Thoracic aorta endothelial cell (primary cell): ENCODE measurements at places on chromosomes 2 and 18. TPM values are rescaled to one million over a fixed set of nuclear protein-coding genes. Genes with fewer than 3 reads are reported as not detected.

The SLC30A3 gene
- 0.36 TPM in 1 of 2 replicates, not detected in the other for total RNA-seq

The PAIP2B gene
- total RNA-seq, result 0.53 and 1.2 TPM in 2 replicates

The C2orf80 gene
- total RNA-seq, result not detected in 2 replicates

The UGT1A5 gene
- not detected in 2 replicates for total RNA-seq

The TMX3 gene
- total RNA-seq, result 139 and 141 TPM in 2 replicates

The ERFE gene
- 0.79 and 1.2 TPM in 2 replicates for total RNA-seq

The RAPGEF4 gene
- total RNA-seq, result 4.5 and 11.6 TPM in 2 replicates

The CRYGC gene
- not detected in 2 replicates for total RNA-seq

The ABCG8 gene
- total RNA-seq, result not detected in 2 replicates

The CFAP221 gene
- total RNA-seq, result 0.27 TPM in 1 of 2 replicates, not detected in the other

The THSD7B gene
- under 0.01 TPM in 2 replicates for total RNA-seq

The GCKR gene
- 9.2 and 9.6 TPM in 2 replicates for total RNA-seq

The CRYGA gene
- total RNA-seq, result not detected in 2 replicates

The DOK6 gene
- total RNA-seq, result not detected in 2 replicates

The FNDC4 gene
- 17.3 and 18.1 TPM in 2 replicates for total RNA-seq

The TRABD2A gene
- 0.66 and 5.1 TPM in 2 replicates for total RNA-seq

The TXNDC2 gene
- total RNA-seq, result 0.07 TPM in 1 of 2 replicates, not detected in the other

The TMEM178A gene
- 0.22 and 0.80 TPM in 2 replicates for total RNA-seq

The ICOS gene
- not detected in 2 replicates for total RNA-seq

The TWIST2 gene
- 2.6 and 4.5 TPM in 2 replicates for total RNA-seq

The SLC9A2 gene
- total RNA-seq, result under 0.01 TPM in 1 of 2 replicates, not detected in the other

The ANKRD29 gene
- 0.27 and 2.2 TPM in 2 replicates for total RNA-seq

The SCYGR3 gene
- total RNA-seq, result not detected in 2 replicates

The SCN9A gene
- 1.1 and 2.1 TPM in 2 replicates for total RNA-seq

The IL1RL1 gene
- total RNA-seq, result 159 and 193 TPM in 2 replicates
